ENCODE measurements at places on chromosomes 12 and 14. TPM values are rescaled to one million over a fixed set of nuclear protein-coding genes. Genes with fewer than 3 reads are reported as not detected.
A peak's percentile ranks its signal among the peaks of the same experiment; 100 is the strongest.

The CLEC14A gene
- not detected for total RNA-seq

The NOS1 gene
- total RNA-seq: not detected

The EML1 gene
- not detected for total RNA-seq

The ACOT4 gene
- 1.4 TPM for total RNA-seq

The KRT6C gene
- not detected for total RNA-seq

- H3K27ac ChIP-seq: no peak overlapping the region
- no peak overlapping the region for H3K4me3 ChIP-seq
- DNase-seq: no peak
Measured at GRCh38 chr14:99753225-99754140, 39.7 kb upstream of the EML1 start.

DNA sequence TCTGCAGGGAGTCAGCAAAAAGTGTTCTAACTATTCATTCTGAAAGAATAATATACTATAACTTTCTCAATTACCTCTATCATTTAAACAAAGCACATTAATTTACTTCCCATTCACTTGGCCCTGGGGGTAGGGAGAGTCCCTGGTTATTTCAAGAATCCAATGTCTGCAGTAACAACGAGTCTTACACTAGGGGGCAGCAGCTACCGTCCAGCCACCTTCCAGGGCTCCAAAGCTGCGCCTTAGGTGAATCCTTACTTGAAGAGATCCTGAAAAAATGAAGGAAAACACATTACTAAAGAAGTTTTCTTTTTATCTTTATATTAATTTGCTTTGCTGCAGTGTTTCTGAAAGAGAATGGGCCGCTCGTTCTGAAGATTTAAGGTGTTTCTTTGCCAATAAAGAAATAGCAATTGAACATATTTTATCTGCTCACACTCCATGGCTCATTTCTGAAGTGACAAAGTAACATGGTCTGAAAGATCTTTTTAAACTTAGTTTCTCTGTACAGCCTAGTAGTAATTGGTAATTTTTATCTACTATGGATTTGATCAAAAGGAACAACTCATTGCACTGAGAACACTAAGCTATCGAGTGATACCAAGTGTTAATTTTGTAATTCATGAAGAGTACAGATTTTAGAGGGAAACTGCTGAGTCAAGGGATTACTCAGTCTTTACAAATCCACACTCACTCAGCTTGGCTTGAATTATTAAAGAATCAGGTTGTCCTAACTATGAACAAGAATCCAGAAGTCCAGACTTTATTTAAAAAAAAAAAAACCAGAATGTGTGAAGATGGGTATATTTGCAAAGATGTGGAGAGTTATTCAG is 27.6 kb downstream of the BHLHE41 start:
- H3K27ac ChIP-seq: no peak overlapping the region
- no peaks in the 10 kb centered on the region for H3K4me1 ChIP-seq
- H3K4me3 ChIP-seq: no peak overlapping the region
- no peaks in the 10 kb centered on the region for H3K36me3 ChIP-seq
- H3K27me3 ChIP-seq: peaks cover 22% of the 10 kb centered on the region

GRCh38 chr12:92411687-92412086 is 266.0 kb upstream of the BTG1 start:
- H3K27ac ChIP-seq: no peak overlapping the region
- H3K27me3 ChIP-seq: no peaks in the 10 kb centered on the region
- peaks cover 19% of the 10 kb centered on the region for H3K4me1 ChIP-seq
- DNase-seq: no peak

GRCh38 chr14:35344107-35344807 is 52.1 kb downstream of the PSMA6 start:
- no peaks in the 10 kb centered on the region for H3K36me3 ChIP-seq
- H3K27ac ChIP-seq: no peak overlapping the region
- no peaks in the 10 kb centered on the region for H3K27me3 ChIP-seq
- DNase-seq: no peak
- peaks cover 28% of the 10 kb centered on the region for H3K4me1 ChIP-seq

DNA sequence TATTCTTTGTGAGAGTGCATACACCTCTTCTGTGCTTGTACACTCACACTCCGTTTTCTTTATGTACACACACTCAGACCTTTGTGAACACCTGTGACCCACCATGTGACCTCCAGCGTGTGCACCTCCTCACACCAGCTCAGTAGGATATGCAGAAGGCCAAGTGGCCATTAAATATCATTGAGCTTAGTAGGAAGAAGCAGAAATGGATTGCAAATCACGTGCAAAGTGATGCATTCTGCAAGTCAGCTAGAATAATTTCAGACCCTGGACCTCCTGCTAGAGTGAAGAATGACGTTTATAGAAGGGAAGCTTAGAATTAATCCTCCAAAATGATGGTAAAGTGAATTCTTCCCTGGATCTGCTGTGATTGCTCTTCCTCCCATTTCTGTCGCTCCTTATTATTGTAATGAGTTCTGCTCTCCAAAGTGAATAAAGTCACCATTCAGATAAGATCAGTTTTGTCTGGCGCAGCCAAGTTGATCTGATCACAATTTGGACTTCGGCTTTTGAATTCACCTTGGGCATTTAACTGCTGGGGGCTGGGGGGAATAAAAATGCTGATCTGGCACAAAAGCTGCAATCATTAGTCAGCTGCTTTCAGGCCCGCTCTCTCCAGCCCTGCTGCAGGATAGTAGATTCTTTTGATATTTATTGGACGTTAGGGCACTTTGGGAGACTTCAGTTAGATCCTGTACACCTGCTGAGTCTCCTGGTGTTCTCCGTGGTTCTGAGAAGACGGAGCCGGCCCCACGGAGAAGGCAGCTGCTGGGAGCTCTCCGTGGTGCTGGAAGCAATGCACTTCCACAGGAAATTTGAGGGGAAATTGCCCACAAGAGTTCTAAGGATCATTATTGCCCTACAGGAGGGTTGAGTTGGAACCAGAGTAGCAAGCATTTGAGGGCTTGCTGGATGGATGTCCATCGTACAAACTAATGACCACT is 12.4 kb upstream of the NRXN3 start:
- no peak overlapping the region for H3K27ac ChIP-seq
- no peaks in the 10 kb centered on the region for H3K36me3 ChIP-seq
- peak; percentile 20 for DNase-seq
- no peaks in the 10 kb centered on the region for H3K4me1 ChIP-seq
- H3K4me3 ChIP-seq: no peak overlapping the region
- peaks cover 7% of the 10 kb centered on the region for H3K27me3 ChIP-seq

DNA sequence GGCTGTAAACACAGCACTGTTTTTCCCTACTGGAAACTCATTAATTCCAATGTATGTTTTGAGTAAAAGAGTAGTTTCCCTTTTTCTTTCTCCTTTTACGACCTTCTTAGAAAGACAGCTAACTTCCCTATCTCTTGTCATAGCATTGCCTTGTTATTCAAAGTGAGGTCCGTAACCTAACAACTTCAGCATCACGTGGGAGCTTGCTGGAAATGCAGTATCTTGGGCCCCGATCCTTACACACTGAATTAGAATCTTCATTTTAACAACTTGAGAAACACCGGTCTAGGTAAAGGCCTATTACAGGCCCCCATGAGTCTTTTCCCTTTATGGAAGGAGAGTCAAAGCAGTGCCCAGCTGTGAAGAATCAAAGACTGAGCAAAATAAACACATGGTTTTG is 230.7 kb upstream of the PRKD1 start:
- H3K27ac ChIP-seq: no peak overlapping the region
- no peak overlapping the region for H3K4me3 ChIP-seq
- DNase-seq: no peak
- H3K27me3 ChIP-seq: no peaks in the 10 kb centered on the region
- H3K36me3 ChIP-seq: no peaks in the 10 kb centered on the region

GRCh38 chr12:92568691-92569090 is 134.1 kb upstream of the PLEKHG7 start:
- no peaks in the 10 kb centered on the region for H3K27me3 ChIP-seq
- H3K36me3 ChIP-seq: peaks cover 21% of the 10 kb centered on the region
- DNase-seq: no peak
- peaks cover 13% of the 10 kb centered on the region for H3K4me1 ChIP-seq
- no peak overlapping the region for H3K27ac ChIP-seq

- no peak overlapping the region for H3K4me3 ChIP-seq
- peaks cover 30% of the 10 kb centered on the region for H3K27me3 ChIP-seq
- no peak overlapping the region for H3K27ac ChIP-seq
- H3K36me3 ChIP-seq: no peaks in the 10 kb centered on the region
- DNase-seq: no peak
Measured at GRCh38 chr14:54651649-54652048, 84.7 kb downstream of the SAMD4A start.
